ENCODE measurements at places on chromosomes 3 and 15.

GRCh38 chr3:9698293-9698692, 5.3 kb upstream of the CPNE9 start:
- DNase-seq = no peak

- no peak for DNase-seq
Measured at GRCh38 chr3:53170325-53171063, 9.5 kb downstream of the PRKCD start.

GRCh38 chr15:38587214-38587613, 22.6 kb upstream of the RASGRP1 start:
- DNase-seq = no peak

- no peak for DNase-seq
Measured at GRCh38 chr3:4021162-4021561, 221.9 kb downstream of the LRRN1 start.

GRCh38 chr15:99474909-99475753, 90.7 kb upstream of the MEF2A start:
- DNase-seq = no peak

DNA sequence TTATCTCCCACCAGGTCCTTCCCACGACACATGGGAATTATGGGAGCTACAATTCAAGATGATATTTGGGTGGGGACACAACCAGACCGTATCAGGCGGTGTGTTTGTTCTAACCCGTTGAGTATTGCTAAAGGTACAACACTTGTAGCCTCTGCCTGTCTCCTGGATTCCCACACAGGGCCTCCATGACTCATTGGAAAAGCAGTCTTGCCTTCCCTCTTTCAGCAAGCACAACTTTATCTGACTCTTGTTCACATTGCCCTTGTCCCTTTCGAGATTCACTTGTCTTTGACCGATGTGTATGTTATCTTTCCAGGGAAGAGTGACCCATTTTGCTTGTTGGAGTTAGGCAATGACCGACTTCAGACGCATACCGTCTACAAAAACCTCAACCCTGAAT, 152.3 kb downstream of the MCTP2 start:
- no peak for DNase-seq

GRCh38 chr3:25536521-25537391, 108.7 kb downstream of the RARB start:
- no peak for DNase-seq

DNA sequence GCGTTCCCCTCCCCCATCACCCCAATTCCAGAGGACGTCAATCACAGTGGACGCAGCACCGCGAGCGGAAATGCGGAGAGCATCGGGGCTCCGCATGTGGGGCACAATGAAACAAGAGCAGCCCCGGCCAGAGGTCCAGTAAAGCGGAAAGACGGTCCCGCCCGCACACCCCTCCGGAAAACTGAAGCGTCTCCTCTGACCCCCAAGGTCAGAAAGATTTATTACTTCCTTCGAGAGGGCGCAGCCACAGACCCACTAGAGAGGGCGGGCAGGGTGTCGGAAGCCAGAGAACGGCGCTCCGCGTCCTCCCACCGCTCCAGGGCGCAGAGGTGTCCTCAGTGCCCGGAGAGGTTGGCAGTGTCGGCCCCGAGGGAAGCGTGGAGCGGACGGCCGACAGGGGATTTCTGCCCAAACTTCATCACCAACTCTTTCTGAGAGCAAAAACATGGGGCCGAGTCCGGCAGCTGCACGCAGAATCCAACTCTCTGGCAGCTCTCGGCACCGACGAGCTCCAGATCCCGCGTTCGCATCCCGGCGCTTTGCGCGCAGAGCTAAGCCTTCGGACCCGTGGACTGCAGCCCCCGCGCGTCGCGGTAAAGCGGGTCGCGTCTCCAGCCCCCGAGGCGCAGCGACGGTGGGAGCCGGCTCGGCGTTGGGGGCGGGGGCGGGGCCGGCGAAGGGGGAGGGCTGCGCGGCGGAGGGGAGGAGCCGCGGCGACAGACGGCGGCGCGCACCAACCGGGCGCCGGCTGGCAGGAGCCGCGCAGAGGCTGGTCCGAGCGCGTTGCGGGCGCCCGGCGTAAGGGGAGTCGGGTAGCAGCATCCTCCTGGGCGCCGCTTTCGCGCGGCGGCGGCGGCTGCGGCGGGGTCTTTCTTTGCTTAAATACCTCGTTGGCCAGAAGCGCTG, at the start of gene CHST2:
Gene CHST2, plus strand, starts transcription at position 763 of the 906 bp plus-strand sequence. CDS start 1,046 bp downstream, outside the sequence.
- DNase-seq = peak; percentile 32

- DNase-seq = no peak
Measured at GRCh38 chr15:95853350-95853749, 477.1 kb upstream of the NR2F2 start.

DNA sequence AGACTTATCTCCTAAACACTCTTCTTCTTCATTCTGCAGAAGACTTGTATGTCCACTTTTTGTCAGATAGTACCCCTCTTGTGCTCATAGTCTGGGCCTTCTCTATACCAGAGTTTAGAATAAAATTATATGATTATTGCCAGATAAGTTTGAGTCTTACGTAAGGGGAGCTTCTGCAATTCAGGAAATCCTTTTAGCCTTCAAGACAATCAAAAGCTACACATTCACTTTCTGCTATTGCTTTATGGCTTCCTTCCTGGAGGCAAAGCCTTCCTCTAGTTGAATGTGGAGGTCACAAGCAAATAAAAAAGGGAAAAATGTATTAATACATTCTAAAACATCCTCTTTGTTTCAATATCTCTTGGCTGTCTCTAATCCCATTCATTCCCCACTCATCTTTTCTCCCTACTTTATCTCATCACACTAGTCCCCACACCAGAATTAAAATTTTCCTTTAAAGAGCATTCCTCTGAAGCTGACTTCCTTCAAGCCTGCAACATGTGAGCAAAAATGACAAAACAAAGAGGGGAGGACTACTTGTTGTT, 186.8 kb downstream of the CPNE4 start:
- no peak for DNase-seq

DNA sequence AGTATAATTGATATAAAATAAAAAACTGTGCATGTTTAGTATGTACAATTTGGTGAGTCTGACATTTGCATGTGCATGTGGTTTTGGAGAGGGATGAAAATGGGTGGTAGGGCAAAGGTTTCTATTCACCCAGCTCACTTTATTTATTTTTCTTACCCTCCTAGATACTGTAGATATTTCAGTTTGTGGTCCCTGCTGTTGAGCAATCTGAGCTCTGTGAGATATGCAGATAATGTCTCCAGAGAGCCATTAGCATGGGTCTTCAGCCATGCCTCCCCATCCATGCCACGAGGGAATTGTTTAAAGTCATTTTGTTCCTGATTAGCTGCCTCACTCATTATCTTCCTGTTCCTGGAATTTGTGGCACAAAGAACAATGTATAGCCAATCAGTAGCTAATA, 44.4 kb upstream of the B3GALNT1 start:
- no peak for DNase-seq

DNA sequence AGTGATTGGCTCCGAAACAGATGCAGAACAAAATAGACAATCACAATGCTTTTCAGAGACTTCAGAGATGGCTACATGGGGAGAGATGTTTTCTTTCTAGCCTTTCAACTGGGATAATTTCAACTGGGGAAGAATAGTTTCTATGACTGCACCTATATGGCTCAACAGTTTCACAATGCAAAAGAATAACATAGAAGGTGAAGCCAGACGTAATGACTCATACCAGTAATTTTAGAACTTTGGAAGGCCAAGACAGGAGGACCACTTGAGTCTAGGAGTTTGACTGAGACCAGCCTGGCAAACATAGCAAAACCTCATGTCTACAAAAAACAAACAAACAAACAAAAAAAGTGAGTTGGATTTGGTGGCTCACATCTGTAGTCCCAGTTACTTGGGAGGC, 180.2 kb upstream of the CHL1 start:
- no peak for DNase-seq

DNA sequence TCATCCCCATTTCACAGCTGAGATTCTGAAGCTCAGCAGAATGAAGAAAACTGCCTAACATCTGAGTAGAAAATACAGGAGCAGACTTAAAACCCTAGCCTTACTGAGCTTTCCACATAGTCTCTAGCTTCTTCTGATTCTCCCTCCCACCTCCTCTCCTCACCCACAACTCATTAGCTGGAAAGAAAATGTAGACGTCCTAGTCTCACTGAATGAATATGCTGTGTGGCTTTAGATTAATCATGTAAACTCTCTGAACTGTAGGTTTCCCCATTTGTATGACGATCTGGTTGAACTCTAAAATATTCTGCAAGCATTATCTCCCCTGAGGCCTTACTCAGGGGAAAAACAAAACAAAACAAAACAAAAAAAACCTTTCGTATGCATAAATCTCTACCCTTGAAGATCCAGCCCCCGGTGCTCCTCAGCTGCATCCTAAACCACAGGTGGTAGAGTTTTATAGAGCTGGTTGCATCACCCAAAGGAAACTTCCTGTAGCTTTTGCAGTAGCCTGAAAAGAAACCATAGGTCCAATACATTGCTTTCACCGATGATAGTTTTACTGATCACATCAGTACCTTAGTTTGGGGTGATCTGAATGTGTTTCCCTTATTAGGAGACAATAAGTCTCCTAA, 40.6 kb downstream of the FOXB1 start:
- DNase-seq = no peak

DNA sequence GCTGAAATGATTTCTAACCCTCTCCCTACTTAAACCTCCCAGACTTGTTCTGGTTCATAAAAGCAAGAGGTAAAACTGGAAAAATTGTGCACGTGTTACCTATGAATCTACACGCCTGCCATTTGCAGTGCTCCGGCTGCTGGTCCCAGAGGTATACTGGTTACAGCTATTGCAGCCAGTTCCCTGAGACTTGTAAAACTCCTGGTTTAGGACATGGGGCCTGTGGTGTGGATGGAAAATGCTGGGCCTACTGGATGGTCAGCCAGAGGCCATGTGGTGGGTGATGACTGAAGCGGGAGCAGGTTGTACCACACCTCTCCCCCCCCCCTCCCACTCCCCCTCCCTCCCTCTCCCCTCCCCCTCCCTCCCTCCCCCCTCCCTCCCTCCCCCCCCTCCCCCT, 45.0 kb downstream of the SENP2 start:
- no peak for DNase-seq

DNA sequence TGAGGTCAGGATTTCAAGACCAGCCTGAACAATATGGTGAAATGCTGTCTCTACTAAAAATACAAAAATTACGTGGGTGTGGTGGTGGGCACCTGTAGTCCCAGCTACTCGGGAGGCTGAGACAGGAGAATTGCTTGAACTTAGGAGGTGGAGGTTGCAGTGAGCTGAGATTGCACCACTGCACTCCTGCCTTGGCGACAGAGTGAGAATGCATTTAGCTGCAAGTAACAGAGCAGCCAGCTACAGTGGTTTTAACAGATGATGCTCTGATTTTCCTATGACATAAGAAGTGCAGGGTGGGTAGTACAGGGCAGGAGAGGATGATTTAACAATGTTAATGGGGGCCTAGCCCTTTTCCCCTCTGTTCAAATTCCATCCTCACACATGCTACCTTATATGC, 267.9 kb downstream of the RPLP1 start:
- DNase-seq = no peak

DNA sequence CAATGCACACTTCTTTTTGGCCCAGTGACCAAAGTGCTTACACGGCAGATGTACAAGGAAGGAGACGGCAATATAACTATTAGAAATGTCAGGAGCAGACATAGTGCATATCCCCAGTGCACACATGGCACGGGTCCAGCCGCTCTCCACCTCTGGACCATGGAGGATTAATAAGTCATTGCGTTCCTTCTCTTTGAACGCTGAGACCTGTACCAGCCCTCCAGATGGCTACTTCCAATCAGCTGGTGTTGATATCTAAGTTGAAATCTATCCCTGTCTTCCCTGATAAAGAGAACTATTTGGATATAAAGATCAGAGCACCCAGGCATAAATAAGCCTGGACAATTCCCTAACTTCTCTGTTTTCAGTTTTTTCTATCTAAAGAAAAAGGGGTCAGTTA, 212.5 kb downstream of the CADPS start:
- DNase-seq = no peak

DNA sequence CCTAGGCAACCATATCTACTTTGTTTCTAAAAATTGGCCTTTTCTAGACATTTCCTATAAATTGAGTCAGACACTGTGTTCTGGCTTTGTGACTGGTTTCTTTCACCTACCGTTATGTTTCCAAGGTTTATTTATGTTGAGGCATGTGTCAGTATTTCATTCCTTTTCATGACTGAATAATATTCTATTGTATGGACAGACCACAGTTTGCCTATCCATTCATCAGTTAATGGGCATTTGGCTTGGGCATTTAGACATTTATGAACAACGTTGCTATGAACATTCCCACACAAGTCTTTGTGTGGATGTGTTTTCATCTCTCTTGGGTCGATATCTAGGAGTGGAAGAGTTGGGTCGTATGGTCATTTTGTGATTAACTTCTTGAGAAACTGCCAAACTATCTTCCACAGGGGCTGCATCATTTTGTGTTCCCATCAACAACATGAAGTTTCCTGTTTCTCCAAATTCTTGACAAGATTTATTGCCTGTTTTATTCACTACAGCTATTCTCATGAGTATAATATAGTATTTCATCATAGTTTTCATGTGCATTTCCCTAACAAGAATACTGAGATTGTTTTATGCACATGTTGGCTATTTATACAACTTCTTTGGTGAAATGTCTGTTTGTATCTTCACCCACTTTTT, 3.5 kb upstream of the EFCC1 start:
- no peak for DNase-seq

DNA sequence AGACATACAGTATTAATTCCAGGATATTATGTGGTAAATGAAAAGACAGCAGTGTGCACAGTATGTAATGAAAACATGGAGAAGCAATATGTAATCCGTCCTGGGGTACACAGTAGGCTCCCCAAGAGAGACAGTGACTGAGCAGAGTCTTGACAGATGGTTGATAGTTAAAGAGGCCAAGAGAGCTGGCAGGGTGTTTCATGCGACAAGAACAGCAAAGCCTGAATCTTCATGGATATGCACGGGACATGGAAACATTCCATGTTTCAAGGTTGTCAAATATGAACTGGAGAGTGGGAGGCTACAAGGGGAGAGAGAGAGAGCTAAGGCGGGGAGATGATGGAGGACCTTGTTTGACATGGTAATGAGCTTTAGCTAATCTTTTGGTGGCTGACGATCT, 338.4 kb downstream of the IL5RA start:
- no peak for DNase-seq

DNA sequence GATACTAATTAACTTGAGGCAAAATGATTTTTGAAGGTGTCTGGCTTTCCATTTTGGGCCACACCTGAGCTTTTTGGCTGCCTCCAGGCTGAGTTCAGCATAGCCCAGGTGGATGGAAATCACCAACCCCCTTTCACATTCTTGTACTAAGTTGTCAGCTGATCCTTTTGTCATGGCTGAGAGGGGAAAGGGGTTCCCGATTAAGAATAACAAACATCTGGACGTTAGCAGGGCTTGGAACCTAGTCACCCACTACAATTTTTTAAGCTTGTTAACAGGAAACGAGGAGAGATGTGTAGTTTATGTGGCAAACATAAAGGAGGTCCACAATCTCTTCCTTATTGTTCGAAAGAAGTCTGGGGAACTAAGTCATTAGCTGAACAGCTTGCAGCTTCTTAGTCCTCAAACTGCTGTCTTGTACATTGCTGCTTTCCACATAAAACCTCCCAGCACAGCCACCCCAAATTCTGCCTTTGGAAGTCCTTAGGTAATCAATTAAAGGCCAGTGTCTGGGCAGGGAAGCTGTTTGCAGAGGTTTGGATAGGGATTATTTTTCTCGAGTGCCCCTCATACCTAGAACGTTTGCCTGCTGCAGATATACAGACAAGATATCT, 5.0 kb downstream of the NR2F2 start:
- DNase-seq = no peak
